Neural crest cell (in vitro differentiated cells): ENCODE measurements at places on chromosomes 1 and 21.
A peak's percentile ranks its signal among the peaks of the same experiment; 100 is the strongest.

DNA sequence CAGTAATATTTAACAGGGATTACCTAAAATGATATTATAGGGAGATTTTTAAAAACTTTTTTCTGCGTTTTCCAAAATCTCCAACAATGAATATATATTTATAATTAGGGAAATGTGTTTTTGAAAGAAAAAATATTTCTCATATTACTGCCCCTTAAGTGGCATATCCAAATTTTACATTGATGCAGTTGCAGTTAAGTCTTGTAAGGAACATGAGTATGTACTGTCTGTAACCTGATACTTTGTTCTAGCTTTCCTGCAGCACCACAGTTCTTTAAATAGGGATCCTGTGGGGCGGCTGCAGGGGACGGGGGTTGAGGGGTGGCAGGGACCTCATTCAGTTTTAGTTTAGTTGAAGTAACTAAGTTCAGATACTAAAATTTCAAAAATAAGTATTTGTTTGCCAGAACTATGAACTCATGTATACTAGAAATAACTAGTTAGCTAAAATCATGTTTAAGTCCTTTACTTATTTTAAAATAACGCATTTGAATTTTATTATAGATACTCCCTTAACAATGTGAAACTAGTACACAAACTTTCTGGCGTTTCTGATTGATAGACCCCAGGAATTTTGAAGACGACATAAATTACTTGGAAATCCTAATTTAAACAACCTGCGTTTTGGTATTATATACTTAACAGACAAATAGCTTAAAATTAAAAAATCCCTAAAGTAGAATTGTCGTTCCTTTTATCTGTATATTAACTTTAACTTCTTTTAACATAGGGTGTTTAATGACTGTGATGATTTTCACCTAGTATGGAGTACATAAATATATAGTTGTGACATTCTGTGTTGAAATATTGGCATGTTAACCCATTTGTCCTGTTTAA is 639 bp upstream of the DNAJB4 start:
- DNase-seq = peak; percentile 32

- DNase-seq = no peak
Observed at GRCh38 chr1:232655028-232655745, 25.3 kb upstream of the SIPA1L2 start.

- no peak for DNase-seq
Observed at GRCh38 chr1:91575909-91576519, 75.4 kb downstream of the CDC7 start.

DNA sequence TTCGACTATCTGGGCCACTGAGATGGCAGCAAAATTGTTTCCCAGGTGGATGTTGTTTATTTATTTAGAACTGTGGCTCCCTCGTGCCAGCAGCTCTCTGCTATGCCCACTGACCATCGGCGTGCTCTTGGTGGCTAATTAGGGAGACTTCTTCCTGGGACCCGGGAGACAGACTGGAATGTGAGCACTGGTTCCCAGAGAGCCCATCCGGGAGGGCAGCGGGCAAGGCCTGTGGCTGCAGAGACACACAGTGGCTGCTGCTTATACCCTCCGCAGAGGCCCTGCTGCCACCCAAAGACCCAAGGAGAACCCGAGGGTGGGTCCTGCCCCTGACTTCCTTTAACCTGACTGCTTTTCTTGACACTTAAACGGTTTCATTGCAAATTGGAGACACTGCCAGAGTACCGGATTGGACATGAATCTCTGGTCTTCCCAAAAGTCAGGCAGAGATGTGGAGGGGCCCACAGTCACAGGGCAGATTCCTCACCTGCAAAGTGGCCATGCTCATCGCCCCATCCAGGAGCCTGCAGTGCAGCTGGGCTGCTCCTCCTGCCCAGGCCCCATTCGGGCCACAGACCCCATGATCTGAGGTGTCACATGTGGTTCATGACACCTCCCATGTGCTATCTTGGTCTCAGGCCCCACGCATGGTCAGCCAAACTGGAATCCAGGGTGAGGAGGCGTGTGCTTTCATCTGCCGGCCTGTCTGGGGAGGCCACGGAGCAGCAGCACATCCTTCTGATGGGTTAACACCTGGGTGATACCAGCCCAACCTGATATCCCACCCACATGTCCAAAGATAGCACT is 5.7 kb upstream of the MATN1 start:
- DNase-seq = no peak

GRCh38 chr1:56578963-56579875 is at the start of gene PLPP3:
Gene PLPP3, minus strand, starts transcription at chr1:56579563. Its CDS starts 547 bp downstream, at chr1:56579016.
- DNase-seq = peak; percentile 68

DNA sequence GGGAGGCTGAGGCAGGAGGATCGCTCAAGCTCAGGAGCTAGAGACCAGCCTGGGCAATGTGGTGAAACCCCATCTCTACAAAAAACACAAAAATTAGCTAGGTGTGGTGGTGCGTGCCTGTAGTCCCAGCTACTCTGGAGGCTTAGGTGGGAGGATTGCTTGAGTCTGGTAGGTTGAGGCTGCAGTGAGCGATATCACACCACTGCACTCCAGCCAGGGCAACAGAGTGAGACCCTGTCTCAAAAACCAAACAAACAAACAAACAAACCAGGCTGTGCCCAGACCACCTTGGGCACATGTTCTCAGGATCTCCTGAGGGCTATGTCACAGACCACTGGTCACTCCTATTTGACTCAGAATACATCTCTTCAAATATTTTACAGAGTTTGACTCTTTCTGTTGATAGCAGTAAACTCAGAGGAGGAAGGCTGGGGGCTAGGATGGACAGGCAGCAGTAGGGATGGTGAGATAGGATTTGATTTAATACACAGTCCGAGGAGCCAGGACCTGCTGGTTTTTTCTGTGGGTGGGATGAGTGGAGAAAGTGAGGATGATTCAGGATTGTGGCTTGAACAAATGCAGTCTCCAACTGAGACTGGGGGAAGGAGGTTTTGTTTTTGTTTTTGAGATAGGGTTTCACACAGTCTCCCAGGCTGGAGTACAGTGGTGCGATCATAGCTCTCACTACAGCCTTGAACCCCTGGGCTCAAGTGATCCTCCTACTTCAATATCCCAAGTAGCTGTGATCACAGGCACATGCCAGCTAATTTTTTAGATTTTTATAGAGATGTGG is 46.5 kb downstream of the OLFML3 start:
- no peak for DNase-seq

GRCh38 chr1:65434255-65434654 is 13.8 kb downstream of the LEPR start:
- no peak for DNase-seq

GRCh38 chr1:82894635-82895034 is 1093.9 kb downstream of the ADGRL2 start:
- no peak for DNase-seq

GRCh38 chr1:232379063-232379434 is 250.9 kb downstream of the SIPA1L2 start:
- no peak for DNase-seq

DNA sequence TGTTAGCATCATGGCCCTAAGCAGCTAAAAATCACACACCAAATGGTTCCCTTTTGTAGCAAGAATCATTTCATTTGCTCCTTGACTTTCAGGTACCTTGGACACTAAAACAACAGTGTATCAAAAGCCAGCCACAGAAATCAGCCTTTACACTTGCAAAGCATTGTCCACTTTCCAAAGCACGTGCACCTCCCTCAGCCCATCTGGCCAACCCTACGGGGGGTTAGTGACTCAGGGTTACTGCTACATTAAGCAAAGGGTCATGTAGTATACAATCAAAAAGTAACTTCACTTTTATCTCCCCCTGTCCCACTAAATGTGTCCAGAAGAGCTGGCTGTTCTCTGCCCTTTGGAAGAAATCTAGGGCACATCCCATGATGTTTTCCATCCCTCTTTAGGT is 149.7 kb downstream of the HIVEP3 start:
- no peak for DNase-seq

GRCh38 chr1:94739521-94740061 is 80.6 kb upstream of the SLC44A3 start:
- no peak for DNase-seq

- DNase-seq = no peak
Observed at GRCh38 chr1:44129616-44130500, 11.2 kb downstream of the KLF17 start.

GRCh38 chr1:108592030-108592759 is 32.3 kb downstream of the EEIG2 start:
- no peak for DNase-seq

DNA sequence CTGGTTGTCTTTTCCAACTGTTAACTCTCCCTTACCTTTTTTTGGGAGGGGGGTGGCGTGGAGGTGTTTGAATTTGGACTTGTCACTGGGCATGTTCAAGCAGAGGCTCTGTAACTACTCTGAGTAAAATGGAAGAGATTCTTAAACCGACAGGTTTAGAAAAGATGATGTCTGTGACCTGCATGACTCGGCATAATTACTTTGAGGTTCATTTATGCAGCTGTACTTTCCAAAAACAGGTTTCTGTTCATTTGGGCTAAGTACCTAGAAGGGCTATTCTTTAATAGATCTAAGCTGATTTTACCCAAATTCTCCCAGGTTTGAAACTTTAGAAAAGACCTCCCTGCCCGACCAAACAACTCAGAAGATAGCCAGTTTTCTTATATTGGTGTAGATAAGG is 80.3 kb downstream of the SLC35A3 start:
- DNase-seq = no peak

DNA sequence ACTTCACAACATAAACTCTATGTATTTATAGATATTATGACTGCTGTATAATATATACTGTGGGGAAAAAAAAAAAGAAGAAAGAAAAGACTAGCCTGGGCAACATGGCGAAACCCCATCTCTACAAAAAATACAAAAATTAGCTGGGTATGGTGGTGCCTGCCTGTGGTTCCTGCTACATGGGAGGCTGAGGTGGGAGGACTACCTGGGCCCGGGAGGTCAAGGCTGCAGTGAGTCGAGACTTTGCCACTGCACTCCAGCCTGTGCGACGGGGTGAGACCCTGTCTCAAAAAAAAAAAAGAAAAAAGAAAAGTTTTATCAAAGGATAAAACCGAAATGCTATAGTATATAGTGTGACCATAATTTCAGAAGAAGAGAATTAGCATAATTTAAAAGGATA is 2.7 kb downstream of the EXOC8 start:
- DNase-seq = no peak

DNA sequence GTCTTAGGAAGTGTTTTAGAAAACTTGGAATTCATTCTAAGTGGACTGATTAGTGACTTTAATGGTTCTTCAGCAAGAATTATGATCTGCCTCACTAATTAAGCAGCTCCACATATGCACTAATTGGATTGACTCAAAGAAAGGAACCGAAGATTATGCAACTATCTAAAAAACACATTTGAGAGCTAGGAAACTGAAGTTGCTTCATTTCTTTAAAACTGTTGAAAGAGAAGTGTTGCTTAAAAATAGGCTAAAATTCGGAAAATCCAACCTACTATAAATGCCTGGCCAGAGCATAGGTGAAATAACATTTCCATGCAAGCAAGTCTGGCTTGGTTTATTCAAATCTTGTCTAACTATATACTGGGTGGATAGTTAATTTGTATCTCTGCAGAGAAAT is 502.9 kb upstream of the ZRANB2 start:
- no peak for DNase-seq

GRCh38 chr1:157119448-157119847 is 18.7 kb downstream of the ETV3 start:
- DNase-seq = no peak

DNA sequence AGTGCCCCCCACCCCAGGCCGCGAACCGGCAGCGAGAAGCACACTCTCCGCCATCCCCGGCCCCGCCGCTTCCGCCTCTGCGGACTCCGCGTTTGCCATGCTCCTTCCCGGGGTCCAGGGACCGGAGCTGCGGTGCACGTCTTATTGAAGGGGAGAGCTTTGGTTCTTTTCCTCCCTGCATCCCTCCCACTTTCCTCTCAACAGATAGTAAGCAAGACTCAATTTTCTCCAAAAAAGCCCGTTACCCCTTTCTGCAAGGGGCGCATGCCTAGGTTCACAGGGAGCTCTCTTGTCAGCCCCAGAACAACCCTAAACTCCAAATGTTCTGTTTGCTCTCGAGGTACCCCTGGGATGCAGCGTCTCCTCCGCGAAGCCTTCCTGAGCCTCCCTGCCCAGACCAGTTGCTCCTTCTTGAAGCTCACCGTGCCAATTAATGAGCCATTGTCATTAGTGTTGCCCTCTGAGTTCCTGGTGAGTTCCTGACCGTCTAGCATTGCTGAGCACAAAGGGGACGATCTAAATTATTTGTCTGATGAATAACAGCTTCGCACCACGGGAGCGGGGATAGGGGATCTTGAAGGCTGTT is 8.1 kb downstream of the FOXD3 start:
- peak; percentile 14 for DNase-seq

DNA sequence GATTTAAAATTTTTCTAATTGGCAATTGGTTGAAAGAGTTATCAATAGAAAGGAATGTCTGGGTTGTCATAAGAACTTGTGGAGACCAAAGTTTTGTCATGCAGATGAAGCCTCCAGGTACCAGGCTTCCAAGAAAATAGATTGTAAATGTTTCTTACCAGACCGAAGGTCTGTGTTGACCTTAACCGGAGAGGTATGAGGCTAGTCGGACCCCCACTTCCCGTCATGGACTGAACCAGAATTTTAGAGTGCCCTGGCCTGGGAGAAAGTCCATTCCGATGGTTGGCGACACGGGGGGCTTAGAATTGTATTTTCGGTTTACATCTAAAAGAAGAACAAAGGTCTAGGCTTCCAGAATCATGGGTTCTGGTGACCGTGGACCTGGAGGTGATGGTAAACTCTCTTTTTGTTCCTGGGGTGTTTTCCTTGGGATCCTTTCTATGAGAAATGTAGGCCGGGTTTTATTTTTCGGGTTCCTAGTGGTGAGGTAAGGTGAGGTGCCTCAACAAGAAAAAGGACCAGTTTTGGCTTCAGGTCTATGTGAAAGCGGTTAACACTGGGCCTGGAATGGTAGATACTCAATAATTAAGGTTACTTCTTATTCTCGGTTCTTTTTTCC is 405 bp upstream of the UHMK1 start:
- DNase-seq = no peak

DNA sequence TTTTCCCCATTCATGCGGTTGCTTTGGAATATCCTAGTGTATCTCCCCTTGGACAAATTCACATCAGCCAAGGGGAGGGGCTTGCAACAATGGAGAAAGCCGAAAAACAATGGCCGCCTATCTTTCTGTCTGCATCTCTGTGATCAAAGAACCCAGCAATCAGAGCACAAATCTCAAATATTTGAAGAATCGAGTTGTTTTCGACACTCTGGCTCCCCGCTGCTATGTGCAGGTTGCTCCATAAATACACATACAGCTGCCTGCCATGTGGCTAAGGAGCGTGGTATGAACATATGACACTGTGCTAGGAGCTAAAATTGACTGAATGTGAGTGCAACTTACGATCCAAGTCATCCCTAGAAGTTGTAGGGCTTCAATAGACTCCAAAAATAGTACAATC is 8.5 kb downstream of the CFHR4 start:
- no peak for DNase-seq

- no peak for DNase-seq
Observed at GRCh38 chr1:26961826-26962225, 1.6 kb upstream of the KDF1 start.
